ENCODE measurements at places on chromosomes 16 and 17.

- DNase-seq: no peak
Measured at GRCh38 chr16:30112197-30113030, 923 bp downstream of the GDPD3 start.

DNA sequence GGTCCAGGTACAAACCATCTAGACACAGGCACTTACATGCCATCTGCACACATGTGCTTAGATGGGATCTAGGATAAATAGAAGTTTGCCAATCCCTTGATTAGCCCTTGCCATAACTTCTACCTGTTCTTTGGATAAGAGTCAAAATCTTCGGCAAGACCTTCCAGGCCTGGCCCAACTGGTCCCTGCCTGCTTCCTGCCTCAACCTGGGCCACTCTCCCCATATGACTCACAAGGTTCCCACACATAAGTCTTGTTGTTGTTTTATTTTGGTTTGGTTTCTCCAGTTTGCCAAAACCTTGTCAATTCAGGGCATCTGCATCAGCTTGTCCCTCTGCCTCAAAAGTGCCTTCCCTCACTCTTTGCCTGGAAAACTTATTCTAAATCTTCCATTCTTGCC is 95.3 kb upstream of the XYLT1 start:
- DNase-seq: no peak

GRCh38 chr17:46744441-46744840 is 74.1 kb downstream of the WNT3 start:
- no peak for DNase-seq

GRCh38 chr16:78105517-78105916 is 6.1 kb downstream of the WWOX start:
- DNase-seq: no peak

DNA sequence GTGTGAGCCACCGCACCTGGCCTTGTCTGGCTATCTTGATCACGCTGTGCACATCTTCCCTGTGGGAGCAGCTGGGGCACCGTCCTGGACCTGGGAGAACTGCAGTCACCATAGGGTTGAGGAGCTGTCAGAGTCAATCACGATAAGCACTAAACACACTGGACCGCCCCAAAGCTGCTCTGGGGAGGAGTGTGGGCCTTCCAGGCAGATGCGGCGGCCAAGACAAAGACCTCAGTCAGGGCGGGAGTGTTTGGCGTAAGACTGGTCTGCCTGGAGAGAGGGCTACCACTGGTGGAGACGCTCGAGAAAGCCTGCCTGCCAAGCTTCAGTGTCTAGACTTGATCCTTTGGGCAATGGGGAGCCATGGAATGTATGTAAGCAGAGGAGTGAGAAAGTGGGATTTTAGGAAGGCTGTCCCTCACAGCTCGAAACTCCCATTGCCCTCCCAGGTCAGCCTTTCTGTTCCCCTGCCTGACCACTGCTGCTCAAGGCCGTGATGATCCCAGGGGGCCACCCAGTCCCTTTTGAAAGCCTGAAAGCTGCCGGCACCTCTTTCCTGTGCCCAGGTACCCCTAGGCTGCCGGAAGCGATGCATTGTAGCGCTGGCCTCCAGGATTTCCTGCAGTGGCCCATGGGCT is 29.3 kb upstream of the CIBAR2 start:
- DNase-seq: no peak

- no peak for DNase-seq
Measured at GRCh38 chr16:69861292-69862030, 89.7 kb upstream of the CLEC18A start.
